Activated T-helper 17 cell treated with anti-CD3 and anti-CD28 coated beads, Interleukin-2, amount 50 U/mL, for 72 hours (primary cell): ENCODE measurements at places on chromosomes 2 and 18. TPM values are rescaled to one million over a fixed set of nuclear protein-coding genes. Genes with fewer than 3 reads are reported as not detected.

The LCLAT1 gene
- 14.5 TPM for total RNA-seq

The C2orf15 gene
- total RNA-seq: 1.9 TPM

GRCh38 chr18:53749766-53750165 is 474.7 kb downstream of the MBD2 start:
- ATAC-seq: no peak

DNA sequence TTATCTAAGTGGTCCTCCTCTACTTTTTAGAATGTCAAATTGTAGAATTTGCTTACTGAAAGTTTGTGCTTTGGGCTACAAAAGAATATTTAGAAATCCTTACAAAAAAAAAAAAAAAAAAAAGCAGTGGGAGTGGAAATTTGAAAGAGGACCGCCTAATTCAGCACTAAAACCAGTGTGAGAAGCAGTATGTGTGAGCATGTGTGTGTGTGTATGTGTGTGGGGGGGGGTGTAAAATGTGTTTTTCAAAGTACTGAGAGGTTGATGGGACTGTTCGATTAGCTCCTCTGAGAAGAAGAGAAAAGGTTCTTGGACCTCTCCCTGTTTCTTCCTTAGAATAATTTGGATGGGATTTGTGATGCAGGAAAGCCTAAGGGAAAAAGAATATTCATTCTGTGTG is at the start of gene VIT:
TSS of gene VIT (plus strand) at position 175 of the 400 bp plus-strand sequence. CDS start 19,664 bp downstream, outside the sequence.
- ATAC-seq: no peak

GRCh38 chr18:28153485-28154065 is 23.4 kb downstream of the CDH2 start:
- no peak for ATAC-seq

GRCh38 chr2:232537079-232537478 is 2.4 kb upstream of the CHRNG start:
- ATAC-seq: no peak

DNA sequence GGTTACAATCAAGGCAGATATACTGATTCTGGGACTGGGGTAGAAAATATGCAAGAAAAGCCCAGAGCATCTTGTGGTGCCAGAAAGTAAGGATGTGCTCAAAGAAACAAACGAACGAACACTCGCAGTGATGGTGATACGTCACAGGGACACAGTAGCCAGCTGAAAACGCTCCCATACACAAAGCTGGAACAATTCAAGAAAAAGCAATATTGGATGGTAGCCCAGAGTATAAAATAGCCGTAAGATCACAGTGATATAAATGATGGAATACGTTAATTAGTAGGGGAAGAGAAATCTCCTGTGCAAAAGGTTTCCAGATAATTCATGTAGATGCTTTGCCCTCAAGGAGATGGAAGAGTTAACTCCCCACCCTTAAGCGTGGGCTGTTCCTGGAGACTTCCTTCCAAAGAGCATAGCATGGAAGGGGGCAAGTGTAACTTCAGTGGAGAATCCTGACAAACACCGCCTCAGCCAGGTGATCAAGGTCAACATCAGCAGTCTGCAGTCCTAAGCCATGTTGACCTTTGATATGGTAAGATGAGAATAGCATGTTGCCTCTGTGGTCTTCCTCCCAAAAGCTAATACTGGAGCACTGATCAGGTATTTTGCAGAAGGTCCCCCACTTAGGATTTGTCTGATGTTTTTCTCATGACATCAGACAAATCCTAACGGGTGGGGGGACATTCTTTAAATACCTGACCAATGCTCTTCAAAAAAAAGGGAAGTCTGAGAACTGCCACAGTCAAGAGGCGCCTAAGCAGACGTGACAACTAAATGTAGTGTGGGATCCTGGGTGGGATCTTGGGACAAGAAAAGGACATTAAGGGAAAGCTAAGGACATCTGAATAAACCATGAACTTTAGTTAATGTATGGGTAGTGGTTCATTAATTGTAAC is 99.0 kb downstream of the NCK2 start:
- ATAC-seq: no peak

- ATAC-seq: no peak
Measured at GRCh38 chr2:187208199-187208785, 239.8 kb downstream of the CALCRL start.

- no peak for ATAC-seq
Measured at GRCh38 chr2:197760293-197760657, 24.8 kb downstream of the BOLL start.

DNA sequence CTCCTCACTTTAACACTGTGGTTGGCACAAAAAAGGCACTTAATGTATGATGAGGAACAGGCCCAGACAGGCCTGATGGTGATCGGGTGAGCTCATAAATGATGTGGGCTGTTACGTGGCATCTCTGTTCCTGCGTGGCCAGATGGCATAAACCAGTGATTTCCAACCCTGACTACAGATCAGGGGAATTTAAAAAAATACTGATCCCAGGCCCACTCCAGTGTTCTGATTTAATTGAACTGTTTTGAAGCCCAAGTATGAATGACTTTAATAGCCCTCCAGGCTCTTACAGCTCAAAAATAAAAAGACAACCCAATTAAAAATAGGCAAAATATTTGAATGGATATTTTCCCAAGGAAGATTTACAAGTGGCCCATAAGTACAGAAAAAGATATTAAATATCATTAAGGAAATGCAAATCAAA is 48.2 kb downstream of the LIPG start:
- ATAC-seq: no peak

- no peak for ATAC-seq
Measured at GRCh38 chr2:26635401-26635800, 5.8 kb downstream of the CIB4 start.
